Activated CD4-positive, alpha-beta T cell treated with anti-CD3 and anti-CD28 coated beads for 48 hours (primary cell): ENCODE measurements at places on chromosomes 3 and 15.

GRCh38 chr15:38197553-38197952 is 55.1 kb upstream of the SPRED1 start:
- no peak for DNase-seq

DNA sequence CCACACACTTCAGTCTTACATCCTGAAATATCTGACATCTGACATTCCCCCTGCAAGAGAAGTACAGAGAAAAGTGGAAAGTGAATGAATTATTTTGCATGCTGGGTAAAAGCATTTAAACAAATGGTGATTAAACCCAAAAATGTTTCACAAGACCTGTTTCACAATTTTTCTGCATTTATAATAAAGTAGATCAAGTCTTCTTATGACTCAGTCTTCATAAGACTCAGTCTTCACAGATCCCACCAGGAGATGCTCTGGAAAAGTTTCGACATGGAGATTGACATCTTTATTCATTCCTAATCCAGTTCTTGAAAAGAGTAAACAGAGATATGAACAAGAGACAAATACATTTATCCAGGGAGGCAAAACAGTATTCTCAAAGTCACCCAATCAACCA is 13.2 kb upstream of the EDC3 start:
- DNase-seq = no peak

DNA sequence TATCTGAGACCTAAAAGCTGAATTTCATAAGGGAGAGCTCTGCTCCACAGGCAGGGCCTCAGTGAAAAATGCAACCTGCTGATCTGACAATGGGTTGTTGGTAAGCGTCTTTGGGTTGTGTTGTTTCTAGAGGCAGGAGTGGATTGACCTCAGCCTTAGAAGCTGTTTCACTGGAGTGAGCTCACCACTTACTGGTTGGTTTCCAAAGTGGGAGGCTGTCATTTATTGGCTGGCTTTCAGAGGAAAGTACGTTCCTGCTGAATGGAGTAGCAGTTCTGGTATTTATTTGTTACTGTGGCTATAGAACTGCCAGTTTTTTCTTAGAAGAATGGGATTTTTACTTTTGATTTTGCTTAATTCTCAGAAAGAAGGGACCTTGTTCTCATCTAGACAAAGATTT is 29.3 kb upstream of the COL6A5 start:
- DNase-seq = no peak

DNA sequence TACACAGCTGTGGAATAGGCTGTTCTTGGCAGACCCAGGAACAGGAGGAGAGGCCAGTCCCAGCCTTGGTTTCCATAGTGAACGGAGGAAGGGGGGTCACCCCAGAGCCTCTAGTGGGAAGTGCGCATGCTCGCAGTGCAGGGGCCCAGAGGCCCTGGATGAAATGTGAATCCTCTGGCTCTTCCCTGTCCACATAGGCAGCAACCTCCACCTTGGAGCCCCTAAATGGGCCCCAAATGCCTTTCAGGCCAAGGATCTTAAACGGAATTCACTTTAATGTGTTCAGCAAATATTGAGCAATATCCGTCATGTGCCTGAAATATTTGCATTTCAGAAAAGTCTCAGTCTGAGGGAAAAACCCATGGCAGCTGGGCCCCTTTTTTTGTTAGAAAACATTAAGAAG is 3.3 kb upstream of the NDN start:
- DNase-seq = no peak

- no peak for DNase-seq
These were observed 3.1 kb downstream of the HHATL start for GRCh38 chr3:42699511-42699971.
